ENCODE measurements at places on chromosomes 1 and 21.

- DNase-seq = peak; percentile 6
These were observed 115.4 kb upstream of the RAB4A start for GRCh38 chr1:229155472-229155871.

GRCh38 chr1:110424699-110425611 is 17.5 kb upstream of the LAMTOR5 start:
- DNase-seq = no peak

GRCh38 chr1:47870946-47871676 is 126.1 kb downstream of the TRABD2B start:
- DNase-seq = no peak

DNA sequence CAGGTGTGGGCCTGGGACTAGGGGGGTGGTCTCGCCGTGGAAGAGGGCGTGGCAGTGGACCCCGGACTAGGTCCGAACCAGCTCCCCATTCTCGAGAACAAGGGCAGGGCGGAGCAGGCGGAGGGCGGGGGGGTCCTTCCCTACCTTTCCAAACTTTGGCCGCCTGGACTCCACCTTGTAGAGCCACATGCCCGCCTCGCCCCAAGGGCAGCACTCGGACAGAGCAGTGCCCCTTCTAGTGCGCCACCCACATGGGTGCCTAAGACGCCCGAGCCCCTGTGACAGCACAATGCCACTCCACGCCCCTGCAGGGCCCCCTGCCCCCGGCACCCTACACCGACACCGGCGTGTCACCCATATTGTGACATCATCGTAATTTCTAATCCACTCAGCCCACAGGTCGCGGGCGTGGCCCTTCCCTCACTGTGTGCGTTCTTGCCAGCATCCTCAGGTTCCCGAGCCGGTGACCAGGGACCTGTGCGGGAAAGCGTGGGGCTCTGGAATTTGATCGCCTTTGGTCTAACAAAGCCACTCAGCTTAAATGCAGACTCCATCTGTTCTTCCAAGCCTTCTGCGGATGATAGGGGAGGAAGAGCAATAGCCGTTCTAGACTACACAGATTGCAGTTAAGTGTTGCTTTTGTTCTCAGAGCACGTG is 553 bp upstream of the STMN1 start:
- DNase-seq = no peak

- no peak for DNase-seq
These were observed 41.3 kb upstream of the LRP8 start for GRCh38 chr1:53369034-53369750.

- DNase-seq = no peak
These were observed 9.8 kb downstream of the GREM2 start for GRCh38 chr1:240602189-240602588.

DNA sequence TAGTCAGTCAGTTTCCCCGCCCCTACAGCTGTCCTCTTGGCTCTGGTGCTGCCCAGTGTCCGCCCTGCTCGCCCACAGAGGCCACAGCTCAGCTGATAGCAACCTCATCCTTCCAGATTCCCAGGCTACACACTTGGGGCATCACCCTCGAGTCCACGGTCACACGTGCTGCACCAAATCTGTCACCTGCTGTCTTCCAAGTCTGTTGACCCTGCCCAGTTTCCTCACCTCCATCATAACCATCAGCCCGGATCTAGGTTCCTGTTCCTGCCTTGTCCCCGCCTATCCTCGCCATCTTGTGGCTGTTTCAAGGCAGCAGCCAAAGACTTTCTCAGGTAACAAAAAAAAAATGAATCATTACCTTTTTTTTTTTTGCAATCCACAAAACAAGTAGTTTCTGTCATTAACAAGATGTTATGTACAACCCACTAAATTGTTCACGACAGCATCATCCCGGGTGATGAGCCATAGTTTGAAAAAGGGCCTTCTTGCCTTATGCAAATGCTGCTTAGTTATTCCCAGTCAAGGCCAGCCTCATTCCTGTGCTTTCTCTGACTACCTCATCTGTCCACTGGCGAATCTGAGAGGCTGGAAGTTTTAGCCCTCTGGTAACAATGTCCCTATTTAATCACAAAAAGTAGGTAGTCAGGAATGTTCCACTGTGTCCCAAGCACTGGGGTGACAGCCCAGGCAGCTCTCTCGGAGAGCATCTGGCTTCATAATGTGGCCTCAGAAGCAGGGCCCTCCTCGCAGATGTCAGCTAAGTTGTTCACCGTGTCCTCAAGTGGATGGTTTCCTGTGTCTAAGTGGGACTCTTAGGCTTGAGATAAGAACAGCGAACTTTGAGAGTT is 4.9 kb upstream of the MIIP start:
- DNase-seq = no peak

GRCh38 chr21:45136500-45136899 is 62.1 kb downstream of the ADARB1 start:
- no peak for DNase-seq

- DNase-seq = no peak
These were observed 1297.6 kb downstream of the BRINP3 start for GRCh38 chr1:189180057-189180456.

- DNase-seq = no peak
These were observed 95.5 kb downstream of the SSBP3 start for GRCh38 chr1:54310439-54311328.

GRCh38 chr1:182453631-182454030 is 3.7 kb downstream of the RGSL1 start:
- no peak for DNase-seq

- no peak for DNase-seq
These were observed 104.7 kb downstream of the CAMTA1 start for GRCh38 chr1:6889875-6890480.

- no peak for DNase-seq
These were observed 7.6 kb downstream of the DNMT3L start for GRCh38 chr21:44253832-44254710.

DNA sequence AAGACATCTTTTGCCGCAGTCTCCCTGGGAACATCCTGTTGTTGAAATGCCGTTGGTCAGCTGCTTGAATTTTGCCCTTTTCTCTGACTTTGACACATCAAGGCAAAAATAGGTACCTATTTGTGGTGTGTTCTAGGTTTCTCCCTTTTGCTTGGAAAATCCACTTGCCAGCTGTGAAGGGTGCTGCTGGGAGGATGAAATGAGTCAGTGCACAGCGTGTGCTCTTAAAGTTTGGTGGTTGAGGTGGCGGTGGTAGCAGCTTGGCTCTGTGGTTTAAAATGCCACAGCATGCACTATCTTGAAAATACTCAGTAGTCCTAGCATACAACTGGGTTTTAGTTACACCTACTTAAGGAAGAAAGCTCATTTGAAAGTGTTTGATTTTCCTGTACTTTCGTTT is 183.8 kb downstream of the DHRS3 start:
- DNase-seq = no peak

GRCh38 chr1:100462326-100463025 is 75.5 kb upstream of the GPR88 start:
- no peak for DNase-seq

GRCh38 chr1:248576260-248576980 is 1.9 kb upstream of the OR2T34 start:
- no peak for DNase-seq

DNA sequence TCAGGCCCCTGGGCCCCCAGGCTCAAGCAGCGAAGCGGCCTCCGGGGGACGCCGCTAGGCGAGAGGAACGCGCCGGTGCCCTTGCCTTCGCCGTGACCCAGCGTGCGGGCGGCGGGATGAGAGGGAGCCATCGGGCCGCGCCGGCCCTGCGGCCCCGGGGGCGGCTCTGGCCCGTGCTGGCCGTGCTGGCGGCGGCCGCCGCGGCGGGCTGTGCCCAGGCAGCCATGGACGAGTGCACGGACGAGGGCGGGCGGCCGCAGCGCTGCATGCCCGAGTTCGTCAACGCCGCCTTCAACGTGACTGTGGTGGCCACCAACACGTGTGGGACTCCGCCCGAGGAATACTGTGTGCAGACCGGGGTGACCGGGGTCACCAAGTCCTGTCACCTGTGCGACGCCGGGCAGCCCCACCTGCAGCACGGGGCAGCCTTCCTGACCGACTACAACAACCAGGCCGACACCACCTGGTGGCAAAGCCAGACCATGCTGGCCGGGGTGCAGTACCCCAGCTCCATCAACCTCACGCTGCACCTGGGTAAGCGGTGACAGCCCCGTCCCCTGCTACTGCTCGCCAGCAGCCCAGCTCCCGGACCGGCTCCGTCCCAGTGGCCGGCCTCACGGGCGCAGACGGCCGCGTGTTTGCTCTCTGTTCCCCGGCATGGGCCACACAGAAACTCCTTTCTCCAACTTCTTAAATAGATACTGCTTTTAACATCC is 539 bp downstream of the LAMC1 start:
- DNase-seq = no peak

GRCh38 chr1:238772322-238772721 is 614.0 kb upstream of the CHRM3 start:
- DNase-seq = no peak

DNA sequence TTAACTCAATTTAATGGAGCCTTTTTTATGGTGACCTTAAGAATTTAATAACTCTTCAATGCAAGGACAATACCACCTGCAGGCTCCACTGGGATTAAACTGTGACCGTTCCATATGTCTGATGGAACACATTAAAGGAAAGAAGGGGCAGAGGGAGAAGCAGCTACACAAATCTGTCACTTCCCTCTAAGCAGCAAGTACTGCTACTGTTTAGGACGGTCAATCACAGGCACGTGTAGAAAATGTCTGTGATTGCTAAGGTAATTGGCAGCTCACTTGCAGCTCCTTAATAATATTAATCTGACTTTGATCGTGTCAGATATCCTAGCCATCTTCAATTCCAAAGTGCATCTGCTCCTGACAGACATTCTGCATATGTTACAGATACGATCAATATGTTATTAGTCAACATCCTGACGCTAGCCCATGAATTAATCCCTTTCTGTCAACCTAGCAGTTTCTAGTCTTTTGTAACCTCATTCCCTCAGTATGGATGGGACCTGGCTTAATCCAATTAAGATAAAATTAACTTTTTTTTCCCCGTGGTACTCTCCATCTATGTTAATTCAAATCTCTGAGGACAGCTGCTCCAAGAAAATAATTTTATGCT is 1012.4 kb downstream of the AMY1C start:
- DNase-seq = no peak

GRCh38 chr21:24148461-24148860 is 1458.8 kb downstream of the MRPL39 start:
- DNase-seq = no peak

DNA sequence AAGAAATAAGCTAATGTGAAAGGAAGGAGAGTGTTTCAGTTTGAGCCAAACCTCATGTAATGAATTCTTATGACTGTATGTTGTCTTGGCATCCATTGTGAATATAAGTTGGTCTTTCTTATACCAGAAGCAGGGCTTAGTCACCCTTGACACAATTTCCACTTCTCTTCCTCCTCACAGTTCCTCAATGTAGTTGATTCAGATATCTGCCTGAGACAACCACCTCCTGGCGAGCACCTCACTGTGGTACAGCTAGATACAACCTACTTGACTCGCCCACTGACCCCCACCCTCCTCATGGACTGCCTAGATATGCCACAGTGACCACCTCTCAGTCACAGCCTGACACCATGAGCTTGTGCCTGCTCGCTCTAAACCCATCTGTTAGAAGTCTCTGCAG is 45.6 kb downstream of the KYAT3 start:
- no peak for DNase-seq

DNA sequence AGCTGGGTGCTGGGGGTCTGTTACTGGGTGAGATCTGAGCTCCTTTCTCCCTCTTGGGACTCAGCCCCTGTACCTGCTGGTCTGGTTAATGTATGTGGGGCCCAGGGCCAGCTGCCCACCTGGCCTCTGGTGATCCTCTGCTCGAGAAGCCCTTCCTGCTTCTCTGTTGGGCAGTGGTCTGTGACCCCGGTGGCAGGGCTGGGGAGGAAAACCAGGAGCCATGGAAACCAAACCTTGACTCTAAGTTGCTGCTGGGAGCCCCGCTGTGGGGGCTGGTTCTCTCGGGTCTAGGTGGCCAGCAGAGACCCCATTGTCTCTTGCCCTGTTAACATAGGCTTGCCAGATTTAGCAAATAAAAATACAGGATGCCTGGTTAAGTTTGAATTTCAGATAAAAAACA is 1.3 kb downstream of the PADI1 start:
- no peak for DNase-seq

GRCh38 chr1:114550336-114550735 is 31.1 kb downstream of the BCAS2 start:
- no peak for DNase-seq

- DNase-seq = no peak
These were observed 19.0 kb upstream of the L1TD1 start for GRCh38 chr1:62175568-62176179.

- no peak for DNase-seq
These were observed 206.3 kb downstream of the COL11A1 start for GRCh38 chr1:102901996-102902395.

- DNase-seq = no peak
These were observed 18.6 kb downstream of the LURAP1 start for GRCh38 chr1:46221749-46222148.

DNA sequence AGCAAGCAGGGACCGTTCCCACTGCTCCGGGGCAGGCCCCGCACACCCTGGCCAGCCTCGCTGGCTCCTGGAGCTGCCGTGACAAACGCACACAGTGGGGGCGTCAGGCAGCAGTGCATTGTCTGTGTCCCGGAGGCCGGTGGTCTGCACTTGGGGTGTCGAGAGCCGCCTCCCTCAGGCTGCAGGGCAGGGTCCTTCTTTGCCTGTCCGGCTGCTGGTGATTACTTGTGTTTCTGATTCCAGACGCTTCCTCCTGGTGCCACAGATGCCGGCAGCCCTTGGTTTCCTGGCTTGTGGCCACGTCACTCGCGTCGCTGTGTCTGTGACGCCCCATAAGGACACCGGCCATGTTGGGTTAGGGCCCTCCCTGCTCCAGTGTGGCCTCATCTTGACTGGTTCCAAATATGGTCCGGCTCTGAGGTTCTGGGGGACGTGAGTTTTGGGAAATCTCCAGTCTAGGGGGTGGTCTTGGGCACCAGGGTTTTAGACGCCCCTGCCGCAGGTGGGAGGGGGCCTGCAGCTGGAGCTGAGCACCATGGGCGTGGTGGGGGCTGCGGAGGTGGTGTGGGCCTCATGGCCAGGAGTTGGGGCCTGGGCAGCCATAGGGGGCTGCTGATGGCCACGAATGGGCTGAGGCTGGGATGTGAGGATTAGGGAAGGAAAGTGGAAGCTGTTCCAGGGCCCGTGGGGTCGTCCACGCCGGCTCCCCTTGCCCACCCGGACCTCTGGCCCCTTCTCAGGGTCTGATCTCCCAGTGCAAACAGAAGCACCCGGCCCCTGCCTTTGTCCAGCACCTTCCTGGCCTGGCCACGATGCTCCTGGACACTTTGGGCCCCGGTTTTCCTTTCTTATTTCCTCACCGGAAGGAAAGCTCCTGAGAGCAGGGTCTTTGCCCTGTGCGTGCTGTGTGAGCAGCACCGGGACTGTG is 41.0 kb downstream of the SLX9 start:
- no peak for DNase-seq

GRCh38 chr1:226980565-226981385 is 40.7 kb downstream of the COQ8A start:
- DNase-seq = no peak

GRCh38 chr1:203625628-203626019 is 1.0 kb upstream of the ATP2B4 start:
- DNase-seq = peak; percentile 29

- no peak for DNase-seq
These were observed 48.3 kb downstream of the GNB1 start for GRCh38 chr1:1842360-1843146.
